ENCODE measurements at places on chromosomes 11 and 22.

- no peak for DNase-seq
These were observed 293.2 kb downstream of the NTM start for GRCh38 chr11:131663405-131664200.

DNA sequence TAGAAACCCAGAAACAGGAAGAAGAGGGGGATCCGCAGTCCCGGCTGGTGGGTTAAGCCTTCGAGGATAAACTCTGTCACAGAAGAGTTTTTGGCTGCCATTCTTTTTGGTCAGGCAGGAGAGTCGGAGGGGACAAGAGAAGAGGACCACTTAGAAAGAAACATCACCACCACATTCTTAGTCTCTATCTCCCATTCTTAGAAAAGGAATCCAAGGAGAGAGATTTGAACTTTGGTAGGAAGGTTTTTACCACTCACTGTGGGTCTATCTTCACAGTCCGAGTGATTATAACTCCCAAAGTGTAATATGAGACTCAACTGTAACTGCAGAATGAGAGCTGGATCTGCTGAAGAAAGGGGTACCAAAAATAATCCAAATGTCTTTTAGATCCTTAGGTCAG lies at the start of gene OR8B12:
Gene OR8B12, minus strand, starts transcription at position 101 of the 400 bp plus-strand sequence. Its CDS starts 0 bp downstream, at position 101.
- DNase-seq, result no peak

DNA sequence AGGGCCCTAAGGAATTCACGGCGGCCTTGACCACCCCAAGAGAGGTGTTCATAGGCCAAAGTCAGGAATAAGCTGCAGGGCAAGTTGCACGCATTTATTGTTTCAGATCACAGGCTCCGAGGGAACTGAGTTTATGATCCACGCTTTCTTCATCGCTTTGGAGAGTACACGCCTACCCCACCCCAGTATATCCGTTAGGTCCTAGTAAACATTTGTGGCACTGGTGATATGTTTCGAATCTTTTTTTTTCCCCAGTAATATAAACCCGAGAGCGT lies 805 bp downstream of the GANAB start:
- no peak for DNase-seq

DNA sequence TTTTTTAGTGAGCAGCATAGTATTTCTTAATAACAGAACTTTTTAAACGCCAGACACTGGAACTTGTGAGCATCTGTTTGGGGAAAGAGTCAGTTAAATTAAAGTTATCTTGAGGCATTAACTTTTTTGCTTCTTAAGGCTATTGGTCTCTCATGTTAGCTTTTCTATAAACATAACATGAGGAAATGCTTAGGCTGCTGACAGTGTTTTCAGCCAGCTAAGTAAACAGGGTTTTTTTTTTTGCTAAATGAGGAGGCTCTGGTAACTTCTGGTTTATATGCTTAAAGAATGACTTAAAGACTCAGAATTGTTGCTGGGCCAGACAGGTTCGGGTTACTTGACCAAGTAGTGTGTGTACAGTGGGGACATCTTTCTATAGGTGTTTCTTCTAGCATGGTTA lies 95.8 kb upstream of the ALKBH3 start:
- DNase-seq, result no peak

GRCh38 chr11:27861706-27862430 lies 161.6 kb upstream of the BDNF start:
- peak; percentile 61 for DNase-seq

GRCh38 chr22:17845790-17846189 lies 71.5 kb upstream of the BID start:
- DNase-seq, result peak; percentile 31

DNA sequence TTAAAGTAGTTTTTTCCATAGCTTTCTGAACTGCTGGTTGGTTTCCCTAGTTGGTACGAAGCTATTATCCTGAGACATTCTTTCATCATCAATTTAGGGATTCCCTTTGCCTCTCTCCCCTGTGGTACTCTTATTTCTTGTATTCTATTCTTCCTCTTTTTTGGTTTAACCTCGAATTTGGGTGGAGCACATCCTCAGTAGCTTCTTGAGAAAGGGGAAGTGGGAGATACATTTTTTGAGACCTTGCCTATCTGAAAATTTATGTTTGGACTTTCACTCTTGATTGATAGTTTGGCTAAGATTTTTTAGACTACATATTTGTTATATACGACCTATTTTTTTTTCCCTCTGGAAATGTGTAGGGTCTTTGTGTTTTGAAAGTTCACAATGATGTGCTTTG lies 121.7 kb upstream of the ZBED5 start:
- no peak for DNase-seq

DNA sequence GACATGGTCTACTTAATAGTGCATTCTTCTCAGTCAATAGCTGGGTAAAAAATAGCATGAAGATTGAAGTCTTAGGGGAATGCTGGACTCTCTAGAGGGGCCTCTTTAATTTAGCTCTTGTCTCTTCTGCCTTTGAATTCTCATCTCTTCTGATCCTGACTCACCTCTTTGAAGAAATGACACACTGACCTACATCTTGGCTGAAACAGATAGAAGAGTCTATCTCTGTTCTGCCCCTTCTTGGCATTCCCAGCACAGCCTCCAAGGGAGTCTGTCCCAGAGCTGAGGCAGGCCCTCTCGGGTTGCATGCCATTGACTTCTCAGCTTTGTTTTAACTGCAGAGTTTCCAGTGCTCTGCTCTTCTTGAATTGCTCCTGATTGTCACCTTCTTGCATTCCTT lies 55.7 kb downstream of the PTPRJ start:
- no peak for DNase-seq

DNA sequence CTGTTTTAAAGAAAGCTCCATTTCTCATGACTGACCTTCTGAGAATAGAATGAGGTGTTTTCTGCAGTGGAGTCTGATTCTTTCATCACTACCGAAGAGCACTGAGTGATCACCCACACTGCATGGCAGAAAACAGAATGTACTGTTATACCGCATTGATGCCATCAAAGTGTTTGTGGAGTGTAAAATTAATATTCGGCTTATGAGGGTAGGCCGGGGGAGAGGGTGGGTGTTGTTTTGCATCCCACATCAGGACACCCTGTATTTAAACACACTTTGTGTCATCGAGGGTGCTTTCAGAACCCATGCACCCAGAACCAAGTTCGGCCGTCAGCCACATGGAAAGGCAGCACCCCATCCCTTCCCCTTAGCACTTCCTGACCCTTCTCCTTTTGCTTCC lies 41.3 kb upstream of the ETS1 start:
- no peak for DNase-seq

DNA sequence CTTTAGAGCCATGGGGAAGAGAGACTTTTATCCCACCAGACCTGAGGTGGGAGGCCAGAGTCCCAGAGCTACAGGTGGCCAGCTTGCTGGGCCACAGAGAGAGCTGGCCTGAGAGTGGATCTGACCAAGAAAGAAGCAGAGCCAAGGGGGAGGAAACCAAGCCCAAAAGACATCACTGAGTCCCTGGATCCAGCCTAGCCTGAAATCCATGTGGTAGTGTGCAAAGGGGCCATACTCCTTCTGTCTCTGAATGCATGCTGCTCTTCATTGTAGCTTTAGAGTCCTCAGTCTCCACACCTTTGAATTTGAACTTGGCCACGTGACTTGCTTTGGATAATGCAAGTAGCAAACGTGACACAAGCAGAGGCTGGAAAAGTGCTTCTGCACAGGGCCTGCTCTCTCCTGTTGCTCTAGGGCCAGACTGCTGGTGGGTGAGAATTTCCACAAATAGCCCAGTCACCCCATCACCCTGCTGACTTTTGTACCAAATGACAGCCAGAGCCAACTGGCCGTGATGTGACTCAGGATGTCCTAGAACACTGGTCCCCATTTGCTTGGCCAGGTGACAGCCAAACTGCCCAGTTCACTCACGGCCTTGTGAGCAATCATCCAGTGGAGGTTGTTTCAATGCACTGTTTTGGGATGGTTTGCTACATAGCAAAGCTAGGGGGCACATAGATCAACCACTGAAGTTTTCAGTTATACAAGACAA lies 93.6 kb downstream of the DHCR7 start:
- DNase-seq, result no peak

All from AG08396 (cell line).